ENCODE measurements at places on chromosomes 3 and 15. TPM values are rescaled to one million over a fixed set of nuclear protein-coding genes. Genes with fewer than 3 reads are reported as not detected.

CLDN16 gene
- total RNA-seq = 0.22 TPM

PLA2G4E gene
- total RNA-seq = not detected

MME gene
- total RNA-seq = 354 TPM

CHRNA7 gene
- total RNA-seq = 0.22 TPM

ATP10A gene
- 2.6 TPM for total RNA-seq

Measured in placental pericyte (primary cell).